ENCODE measurements at places on chromosomes 1 and 21.
A peak's percentile ranks its signal among the peaks of the same experiment; 100 is the strongest.

DNA sequence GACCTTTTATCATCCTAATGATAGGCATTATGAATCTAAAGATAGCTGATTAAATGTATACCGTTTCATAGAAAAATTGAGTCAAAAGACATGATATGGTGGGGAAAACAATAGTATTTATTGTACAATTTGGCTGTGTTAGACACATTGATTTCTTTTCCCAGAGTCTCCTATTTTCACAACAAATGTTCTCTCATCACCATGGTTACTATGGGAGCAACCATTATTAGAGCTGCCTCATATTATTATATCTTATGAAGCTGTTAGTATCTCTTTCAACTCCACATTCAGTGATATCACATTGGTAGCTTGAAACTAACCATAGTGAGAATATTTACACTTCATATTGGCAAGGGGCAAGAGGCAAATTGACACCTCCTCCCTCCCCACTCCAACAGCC lies 10.7 kb upstream of the CTH start:
- no peak for DNase-seq

DNA sequence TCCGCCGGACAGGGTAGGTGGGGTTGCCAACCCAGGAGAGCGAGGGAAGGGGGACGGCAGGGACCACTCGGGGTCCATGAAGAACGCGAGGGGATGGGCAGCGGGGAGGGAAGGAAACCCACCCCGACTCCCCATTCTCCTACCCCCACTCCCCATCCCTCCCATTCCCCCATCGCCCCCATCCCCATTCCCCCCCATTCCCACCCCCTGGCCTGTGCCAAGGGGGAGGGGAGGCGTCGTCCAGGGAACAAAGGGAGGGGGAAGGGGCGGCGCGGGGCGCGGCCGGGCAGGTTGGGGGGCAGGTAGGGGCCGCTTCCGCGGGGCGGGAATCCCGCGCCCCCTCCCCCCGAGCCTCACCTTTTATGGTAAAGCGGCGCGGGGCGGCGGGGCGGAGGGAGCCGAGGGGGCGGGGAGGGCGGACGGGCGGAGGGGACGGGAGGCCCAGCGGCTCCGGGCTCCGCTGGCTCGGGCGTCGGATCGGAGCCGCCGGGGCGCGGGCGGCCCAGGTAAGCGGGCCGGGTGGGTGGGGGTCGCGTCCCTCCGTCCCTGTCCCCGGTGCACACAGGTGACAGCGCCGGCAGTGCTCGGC lies at the start of gene FBLIM1:
FBLIM1 (plus strand) TSS at position 453 of the 589 bp plus-strand sequence. CDS start 6,189 bp downstream, outside the sequence.
- peak; percentile 72 for DNase-seq

GRCh38 chr21:35873441-35873840 lies 186.9 kb downstream of the SETD4 start:
- no peak for DNase-seq

- DNase-seq, result no peak
These were observed 3.3 kb downstream of the IFNGR2 start for GRCh38 chr21:33406493-33406892.

- no peak for DNase-seq
These were observed 35.2 kb upstream of the CTPS1 start for GRCh38 chr1:40944326-40944725.

DNA sequence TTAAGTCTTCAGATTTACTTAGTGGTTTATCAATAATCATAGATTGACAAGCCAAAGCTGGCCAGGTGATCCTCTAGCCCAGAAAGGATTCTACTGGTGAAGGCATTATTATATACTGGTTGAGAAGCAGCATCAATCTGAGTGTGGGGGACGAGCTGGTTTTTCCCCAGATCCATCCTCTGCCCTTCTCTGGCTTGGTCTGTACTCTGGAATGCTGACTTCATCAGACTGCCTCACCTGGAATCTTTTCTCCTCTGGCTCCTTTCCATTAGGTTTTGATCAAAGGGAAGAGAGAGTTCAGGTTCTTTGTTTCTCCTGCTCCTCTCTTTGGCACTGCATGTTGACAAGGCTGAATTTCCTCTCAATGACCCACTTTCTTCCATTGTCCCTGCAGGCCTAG lies 93.9 kb downstream of the KCTD3 start:
- no peak for DNase-seq

- DNase-seq, result no peak
These were observed 3.8 kb downstream of the DDX59 start for GRCh38 chr1:200665861-200666260.

GRCh38 chr1:174200746-174201145 lies 41.4 kb downstream of the RABGAP1L start:
- no peak for DNase-seq

DNA sequence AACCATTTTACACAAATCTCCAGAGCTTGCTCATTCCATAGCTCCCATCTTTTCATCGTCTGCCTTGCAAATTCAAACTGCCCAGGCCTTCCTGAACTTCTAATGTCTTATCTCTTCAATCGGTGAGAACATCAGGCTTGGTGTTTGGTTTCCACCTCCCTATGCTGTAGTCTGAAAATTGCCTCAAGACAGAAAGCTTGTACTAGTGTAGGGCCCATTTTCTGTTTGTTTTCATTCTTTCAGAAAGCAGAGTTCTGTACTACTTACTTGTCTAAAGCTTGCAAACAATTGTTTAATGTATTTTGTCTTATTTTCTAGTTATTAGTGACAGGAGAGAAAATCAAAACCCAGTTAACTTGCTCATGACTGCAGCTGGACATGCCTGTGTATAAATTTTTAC lies 16.8 kb downstream of the HOOK1 start:
- DNase-seq, result no peak

DNA sequence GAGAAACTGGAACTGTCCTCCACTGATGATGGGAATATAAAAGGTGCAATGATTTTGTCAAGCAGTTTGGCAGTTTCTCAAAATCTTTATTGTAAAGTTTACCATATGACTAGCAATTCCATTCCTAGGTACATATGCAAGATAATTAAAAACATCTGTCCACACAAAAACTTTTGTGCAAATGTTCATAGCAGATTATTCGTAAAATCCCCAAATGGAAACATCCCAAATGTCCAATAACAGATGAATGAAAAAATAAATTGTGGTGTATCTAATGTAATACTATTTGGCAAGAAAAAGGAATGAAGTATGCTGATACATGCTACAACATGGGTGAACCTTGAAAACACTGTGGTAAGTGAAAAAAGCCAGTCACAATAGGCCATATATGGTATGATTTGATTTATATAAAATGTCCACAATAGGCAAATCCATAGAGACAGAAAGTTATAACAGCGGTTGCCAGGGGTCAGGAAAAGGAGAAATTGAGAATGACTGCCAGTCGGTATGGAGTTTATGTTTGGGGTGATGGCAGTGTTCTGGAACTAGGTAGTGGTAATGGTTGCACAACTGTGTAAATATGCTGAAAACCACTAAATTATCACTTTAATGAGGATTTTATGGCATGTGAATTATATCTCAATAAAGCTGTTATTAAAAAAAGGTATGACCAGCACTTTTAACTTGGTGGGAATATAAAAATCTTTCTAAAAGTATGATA lies 81.7 kb upstream of the BEND5 start:
- DNase-seq, result no peak

- no peak for DNase-seq
These were observed 298.3 kb downstream of the RWDD3 start for GRCh38 chr1:95532335-95532734.

GRCh38 chr1:67429528-67430357 lies 459 bp downstream of the SERBP1 start:
- peak; percentile 34 for DNase-seq

GRCh38 chr1:61839679-61840078 lies 97.4 kb downstream of the PATJ start:
- no peak for DNase-seq

DNA sequence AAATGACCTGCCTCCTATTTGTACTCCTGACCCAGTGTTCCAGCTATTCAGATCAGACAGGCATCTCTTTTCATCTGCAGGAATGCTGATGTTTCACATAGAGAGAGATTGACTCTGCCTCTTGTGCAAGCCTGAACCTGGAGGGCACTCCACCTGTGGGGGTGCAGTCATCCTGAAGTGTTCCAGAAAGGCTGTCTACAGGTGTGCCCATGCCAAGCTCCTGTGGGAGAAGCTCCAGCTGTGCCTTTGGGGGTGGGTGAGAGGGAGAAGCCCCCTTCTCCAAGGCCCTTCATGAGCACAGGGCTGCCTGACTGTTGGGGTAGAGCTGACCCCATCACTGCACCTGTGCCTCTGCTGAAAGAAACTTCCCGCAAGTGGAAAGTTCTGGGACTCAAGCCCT lies 22.8 kb downstream of the IFI44 start:
- DNase-seq, result no peak

DNA sequence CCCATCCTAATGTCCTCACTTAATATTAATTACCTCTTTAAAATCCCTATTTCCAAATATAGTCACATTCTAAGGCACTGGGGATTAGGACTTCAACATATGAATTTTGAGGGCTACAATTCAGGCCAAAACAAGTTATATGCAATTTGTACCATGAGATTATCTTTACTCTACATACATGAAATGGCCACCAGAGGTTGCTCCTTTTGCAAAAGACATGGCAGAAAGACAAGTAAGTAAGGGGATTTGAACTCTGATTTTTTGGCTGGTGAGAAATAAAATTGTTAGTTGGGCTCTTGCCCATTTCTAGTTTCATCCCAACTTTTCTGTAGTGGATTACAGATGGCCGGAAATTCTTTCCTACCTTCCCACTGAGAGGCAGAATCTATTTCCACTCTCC lies 4.8 kb upstream of the ALG6 start:
- no peak for DNase-seq

DNA sequence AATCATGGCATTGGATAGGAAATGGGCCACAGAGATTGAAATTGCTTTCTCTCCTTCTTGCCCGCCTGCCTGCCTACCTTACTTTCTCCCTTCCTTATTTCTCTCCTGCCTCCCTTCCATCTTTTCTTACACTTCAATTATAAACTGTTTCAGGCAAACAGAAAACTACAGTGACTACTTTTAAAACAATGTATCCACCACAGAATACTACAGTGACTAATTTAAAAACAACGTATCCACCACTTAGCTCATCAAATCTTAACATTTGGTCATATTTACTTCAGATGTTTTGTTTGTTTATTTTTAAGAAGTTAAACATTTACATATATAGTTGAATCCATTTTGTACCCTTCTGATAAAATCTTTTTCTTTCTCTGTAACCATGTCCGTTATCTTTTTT lies 54.4 kb downstream of the SNRPE start:
- no peak for DNase-seq

GRCh38 chr1:216049741-216050430 lies 373.4 kb downstream of the USH2A start:
- DNase-seq, result no peak

DNA sequence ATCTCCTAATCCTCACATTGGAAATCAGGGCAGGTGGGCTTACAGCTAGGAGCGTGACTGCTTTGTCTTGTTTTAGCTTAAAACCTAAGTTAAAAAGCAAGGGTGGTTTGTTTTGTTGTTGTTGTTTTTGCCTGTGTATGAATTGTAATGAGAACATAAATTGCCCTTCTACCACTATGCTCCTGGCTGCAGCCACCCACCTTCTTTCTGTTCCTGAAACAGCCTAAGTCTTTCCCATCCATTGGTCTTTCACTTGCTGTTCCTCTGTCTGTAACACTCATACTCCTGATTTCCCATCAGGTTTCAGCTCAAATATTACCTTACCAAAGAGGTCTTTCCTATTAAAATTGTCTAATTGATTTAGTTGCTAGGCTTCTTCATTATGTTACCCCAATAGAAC lies 604 bp upstream of the TMEM79 start:
- no peak for DNase-seq

DNA sequence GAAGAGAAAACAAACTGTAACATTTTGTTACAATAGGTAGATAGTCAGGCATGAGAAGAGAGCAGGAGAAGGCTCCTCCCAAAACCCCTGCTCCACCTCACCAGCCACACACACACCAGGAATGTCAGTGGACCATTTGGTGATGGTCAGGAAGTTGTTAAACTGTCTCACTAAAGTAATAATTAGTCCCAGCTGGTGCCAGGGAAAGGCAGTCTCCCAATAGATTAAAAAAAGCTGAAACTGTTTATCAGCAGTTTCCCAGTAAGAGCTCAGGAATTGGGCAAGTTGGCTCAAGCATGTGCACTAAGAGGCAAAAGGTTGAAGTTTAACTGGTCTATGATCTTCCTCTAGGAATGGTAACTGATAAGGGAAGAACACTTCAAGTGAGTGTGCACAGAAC lies 249.6 kb downstream of the COL11A1 start:
- no peak for DNase-seq

DNA sequence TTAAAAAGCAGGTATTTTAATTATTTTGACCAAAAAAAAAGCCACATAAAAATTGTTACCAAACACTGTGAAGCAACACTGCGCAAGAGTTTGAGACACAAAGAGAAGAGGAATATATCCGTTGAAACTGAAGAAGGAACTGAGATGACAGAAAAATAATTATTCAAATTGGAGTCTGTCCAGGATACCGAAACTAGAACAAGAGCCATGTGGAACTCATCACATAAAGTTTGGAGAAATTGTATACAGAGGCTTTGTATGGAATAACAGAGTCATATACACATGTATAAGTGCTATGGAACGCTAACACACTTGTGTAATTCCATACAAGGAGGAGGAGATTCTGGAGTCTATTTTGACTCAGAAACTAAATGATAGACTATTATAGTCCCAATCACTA lies 675.1 kb upstream of the ADGRL2 start:
- no peak for DNase-seq

DNA sequence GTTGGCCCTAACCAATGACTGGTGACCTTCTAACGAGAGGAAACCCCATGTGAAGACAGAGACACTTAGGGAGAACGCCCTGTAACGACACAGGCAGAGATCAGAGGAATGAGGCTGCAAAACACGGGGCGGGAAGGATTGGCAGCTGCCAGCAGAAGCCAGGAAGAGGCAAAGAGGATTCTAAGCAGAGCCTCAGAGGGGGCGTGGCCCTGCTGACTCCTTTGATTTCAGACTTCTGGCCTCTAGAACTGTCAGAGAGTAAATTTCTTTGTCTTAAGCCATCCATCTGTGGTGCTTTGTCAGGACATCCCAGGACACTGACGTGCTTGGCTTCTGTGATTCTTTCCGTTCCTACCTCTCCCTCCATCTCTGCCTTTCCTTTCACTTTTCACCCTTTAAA lies 79.3 kb downstream of the SH3BGR start:
- no peak for DNase-seq

DNA sequence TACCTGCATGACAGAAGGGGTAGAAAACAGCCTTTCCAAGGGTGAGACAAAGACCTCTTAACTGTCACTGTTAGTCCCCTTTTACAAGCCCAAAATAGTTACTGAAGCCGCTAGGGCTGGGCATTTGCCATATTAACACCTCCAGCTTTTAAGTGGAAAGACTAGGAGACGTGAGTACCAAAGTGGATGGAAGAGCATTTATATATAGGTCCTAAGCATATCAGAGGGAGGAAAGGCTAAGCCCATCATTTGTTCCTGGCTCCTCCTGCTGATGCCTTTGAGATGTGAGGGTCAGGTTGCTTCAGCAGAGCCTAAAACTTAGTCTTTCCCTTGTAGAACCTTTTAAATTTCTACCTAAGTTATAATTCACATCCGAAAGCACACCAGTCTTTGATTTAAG lies 25.7 kb upstream of the APOBEC4 start:
- DNase-seq, result no peak

- DNase-seq, result no peak
These were observed 36.3 kb upstream of the SLC6A9 start for GRCh38 chr1:44067266-44068250.
